ENCODE measurements at places on chromosomes 1 and 21.

DNA sequence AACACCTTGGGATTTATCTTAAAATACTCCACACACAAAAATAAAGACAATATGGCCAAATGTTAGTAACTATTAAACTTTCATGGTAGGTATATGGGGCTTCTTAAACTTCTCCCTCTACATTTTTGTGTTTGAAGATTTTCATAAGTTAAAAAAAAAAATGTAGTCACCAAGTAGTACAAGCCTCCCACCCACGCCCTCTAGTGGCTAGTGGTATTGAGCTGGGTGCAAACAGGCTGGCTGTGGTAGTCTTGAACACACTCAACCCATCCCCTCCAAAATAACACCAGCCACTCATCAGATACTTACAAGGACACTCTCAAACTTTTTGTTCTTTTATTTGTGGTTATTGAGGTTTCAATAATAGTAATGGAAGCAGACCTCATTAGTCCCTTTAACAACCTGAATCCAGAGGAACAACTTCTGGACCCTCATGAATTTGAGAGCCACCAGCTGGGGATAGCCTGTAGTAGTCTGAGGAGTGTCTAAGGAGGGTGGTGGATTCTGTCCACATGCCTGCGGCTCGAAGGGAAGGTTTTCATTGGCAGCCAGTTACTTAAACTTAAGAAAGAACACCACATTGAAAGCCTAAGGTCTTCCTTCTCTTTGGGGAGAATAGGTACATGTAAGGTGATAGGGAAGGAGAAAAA, 15.6 kb downstream of the RD3 start:
- peak; percentile 67 for DNase-seq

DNA sequence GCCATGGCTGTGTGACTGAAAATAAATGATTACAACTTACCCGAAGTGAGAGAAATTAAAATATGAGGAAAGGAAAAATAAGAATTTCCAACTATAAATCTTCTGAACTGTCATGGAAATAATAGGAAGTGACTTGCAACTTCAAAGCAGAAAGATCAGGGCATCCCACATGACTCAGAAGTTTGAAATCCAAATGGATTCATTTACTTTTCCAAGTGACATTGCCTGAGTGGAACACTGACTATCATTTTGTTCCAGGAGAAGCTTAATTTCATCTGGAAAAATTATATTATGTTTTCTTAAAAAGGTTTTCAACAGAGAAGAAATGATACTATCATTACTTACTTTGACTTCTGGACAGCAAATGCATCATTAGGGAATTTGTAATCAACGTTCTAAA, 110.8 kb downstream of the GREM2 start:
- DNase-seq: no peak

- no peak for DNase-seq
Observed at GRCh38 chr1:172650474-172651193, 8.3 kb upstream of the FASLG start.

DNA sequence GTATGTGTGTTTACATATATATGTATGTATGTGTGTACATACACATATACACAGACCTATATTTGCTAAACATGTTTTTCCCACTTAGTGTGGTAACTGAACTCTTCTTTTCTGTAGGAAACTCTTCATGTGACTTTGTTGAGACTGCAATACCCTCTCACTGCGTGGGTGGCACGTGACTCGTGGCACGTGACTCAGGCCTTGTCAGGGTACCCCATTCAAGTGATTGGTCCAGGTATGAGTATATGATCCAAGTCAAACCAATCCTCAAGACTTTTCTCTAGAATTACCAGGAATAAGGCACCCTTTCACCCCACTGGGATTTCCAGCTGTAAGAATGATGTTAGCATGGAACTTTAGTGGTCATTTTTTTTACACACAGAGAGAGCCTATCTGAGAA, 149.2 kb upstream of the KCNK2 start:
- DNase-seq: no peak

- no peak for DNase-seq
Observed at GRCh38 chr1:189783456-189783855, 694.2 kb downstream of the BRINP3 start.

DNA sequence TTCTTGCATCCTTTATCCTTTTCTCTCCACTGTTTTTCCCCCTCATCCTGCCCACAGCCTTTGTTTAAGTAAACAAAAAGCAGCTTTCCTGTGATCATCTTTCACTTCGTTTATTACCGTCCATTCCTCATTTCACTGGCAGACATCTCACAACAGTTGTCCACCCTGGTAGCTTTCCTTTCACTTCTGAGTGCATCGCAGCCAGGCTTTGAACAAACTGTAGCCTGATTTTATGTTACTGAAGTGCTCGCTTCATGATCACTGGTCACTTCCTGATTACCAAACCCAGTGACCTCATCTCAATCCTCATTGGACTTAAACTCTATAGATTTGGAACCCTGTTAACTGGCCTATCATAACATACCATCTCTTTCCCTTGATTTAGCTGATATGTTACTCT, 67.7 kb downstream of the SDCCAG8 start:
- no peak for DNase-seq

- DNase-seq: peak; percentile 12
Observed at GRCh38 chr1:185929776-185930175, 195.6 kb downstream of the HMCN1 start.

GRCh38 chr1:232769733-232770132, 35.5 kb upstream of the MAP10 start:
- DNase-seq: no peak

GRCh38 chr1:117138106-117138505, 16.6 kb upstream of the TRIM45 start:
- DNase-seq: no peak

DNA sequence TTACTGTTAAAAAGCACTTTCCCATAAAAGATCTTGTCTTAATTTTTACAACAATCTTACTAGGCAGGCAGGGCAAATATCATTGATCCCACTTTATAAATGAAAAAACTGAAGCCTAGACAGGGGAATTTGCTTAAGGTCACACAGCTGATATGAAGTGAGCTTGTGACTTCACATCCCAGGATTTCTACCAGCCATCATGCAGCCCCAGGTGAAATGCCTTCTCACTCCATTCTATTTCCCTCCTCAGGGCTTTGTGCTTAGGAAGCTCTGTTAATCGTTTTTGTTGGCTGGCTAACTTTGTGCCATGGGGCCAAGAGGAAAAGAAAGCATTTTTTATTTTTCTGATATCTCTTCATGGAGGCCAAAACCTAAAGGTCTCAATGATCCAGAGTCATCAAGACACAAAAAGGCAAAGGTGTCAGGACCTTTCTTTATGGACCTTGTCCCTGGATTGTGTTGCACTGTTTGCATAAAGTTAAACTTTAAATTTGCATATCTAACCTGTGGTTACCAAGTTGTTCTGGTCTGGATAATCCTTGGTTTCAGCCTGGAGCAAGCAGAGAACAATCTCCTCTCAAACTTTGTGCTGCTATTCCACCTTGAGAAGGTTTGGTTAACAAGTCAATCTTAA, 44.8 kb upstream of the ZNF326 start:
- DNase-seq: no peak

DNA sequence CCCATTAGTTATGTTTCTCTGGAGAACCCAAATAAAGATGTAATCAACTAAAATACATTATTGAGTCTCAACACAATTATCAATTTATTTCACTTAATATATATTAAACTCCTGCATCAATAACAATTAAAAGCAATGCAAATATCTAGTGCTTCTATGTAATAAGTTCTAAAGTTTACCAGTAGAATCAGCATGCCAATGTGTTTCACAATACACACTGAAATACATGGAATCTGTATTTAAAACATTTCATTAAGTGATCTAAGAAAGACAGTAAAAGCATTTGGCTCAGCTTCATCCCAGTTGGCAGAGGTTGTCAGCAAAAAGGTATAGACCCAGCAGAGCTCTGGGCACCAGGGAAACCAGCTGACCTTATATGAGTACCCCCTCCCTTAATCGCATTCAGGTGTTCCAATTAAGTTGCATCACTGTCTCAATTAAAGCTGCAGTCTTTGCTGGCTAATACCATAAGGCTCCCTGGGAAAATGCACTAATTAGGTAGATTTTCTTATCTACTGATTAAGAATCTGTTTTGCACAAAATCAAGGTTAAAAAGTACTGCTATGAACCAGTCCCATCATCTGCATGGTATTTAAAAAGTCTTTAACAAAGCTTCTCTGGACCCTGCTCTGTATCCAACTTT, 63.1 kb downstream of the NIBAN1 start:
- DNase-seq: no peak

DNA sequence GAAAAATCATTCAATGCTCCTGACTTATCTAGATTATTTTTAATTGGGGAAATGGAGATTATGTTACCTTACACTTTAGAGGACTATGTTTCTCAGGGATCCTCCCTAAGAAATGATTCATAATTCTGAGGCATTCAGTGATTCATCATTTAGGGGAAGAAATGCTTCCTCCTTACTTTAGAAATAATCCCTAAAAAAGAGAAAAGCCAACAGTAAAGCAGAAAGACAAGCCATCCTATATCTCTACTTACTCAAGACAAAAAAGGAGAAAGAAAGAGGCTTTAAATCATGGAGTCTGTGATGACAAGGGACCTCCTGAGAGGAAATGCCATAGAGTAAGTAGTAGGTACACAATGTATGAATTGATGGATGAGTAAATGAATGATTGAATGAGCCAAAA, 137.0 kb downstream of the BRINP2 start:
- no peak for DNase-seq

- DNase-seq: no peak
Observed at GRCh38 chr1:22880174-22880601, 92.5 kb downstream of the LACTBL1 start.

DNA sequence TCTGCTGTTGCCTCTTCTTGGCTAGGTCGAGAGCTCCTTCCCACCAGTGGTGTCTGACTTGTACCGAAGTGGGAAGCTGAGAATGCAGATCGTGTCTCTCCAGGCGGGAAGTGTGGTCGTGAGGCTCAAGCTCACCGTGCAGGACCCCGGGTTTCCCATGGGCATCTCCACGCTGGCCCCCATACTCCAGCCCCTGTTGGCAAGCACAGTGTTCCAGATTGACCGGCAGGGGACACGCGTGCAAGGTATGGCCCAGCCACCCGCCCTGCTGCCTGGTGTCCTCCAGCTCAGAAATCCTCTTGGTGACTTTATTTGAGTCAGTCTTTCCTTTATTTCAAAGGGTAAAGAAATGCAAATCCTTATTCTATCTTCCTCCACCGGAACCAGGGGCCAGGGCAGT, 32.7 kb downstream of the UMODL1 start:
- no peak for DNase-seq

GRCh38 chr21:46371204-46372013, 47.5 kb downstream of the PCNT start:
- DNase-seq: no peak

GRCh38 chr1:97364086-97364485, 556.7 kb downstream of the DPYD start:
- no peak for DNase-seq

GRCh38 chr1:172132836-172133235, 287.6 kb upstream of the C1orf105 start:
- no peak for DNase-seq

DNA sequence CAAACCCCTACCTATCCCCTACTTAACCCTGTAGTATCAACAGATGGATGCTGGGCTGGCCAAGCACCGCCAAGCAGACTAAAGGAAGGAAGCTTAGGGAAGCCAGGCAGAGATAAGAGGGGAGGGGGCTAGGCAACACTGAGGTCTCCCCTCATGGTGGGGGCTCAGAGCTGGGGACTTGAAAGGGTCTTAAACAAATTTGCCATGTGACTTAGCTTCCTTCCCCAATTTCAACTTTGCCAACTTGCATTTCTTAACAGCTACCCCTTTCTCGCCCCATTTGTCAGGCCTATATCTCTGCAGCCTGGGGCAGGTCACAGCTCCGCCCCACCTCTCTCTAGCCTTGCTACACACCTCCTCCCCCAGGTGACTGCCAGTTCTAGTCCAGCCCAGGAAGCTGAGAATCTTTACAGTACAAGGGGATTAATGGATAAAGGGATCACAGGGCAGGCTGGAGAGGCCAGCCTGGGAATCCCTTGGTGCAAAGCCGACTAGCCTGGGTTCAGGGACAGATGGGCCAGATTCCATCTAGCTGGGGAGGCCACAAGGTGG, 3.4 kb downstream of the KIF21B start:
- no peak for DNase-seq

- DNase-seq: peak; percentile 4
Observed at GRCh38 chr1:97668945-97669344, 251.9 kb downstream of the DPYD start.

DNA sequence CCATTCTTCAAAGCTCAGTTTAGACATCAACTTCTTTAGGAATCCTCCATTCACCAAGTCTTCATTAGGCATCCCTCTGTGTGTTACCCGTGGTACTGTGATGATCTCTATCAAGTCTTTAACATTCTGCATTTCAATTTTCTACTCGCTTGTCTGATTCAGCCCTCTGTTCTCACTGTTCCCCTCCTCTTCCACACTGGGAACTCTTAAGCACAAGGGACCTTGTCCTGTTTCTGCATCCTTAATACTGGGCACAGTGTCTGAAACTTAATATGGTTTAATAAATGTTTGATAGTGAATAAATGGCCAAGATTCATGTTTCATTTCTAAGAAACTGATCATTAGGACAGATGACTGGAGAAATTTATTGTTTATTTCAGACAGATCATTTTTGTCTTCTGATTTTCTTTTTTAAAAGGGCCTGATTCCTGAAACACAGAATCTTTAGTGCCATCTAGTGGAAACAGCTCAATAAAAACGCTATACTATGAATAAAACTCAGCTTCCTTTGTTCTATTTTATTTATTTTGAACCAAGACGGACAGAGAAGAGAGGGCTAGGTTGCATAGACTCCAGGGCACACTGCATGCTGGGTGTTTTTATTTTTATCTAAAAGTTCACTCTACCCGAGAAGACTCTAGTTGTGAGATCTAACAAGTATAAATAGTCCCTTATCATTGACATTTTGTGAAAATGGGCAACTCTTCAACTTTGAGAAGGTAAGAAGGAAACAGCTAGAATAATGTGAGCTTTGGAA, 7.0 kb upstream of the TRIM45 start:
- DNase-seq: peak; percentile 22

DNA sequence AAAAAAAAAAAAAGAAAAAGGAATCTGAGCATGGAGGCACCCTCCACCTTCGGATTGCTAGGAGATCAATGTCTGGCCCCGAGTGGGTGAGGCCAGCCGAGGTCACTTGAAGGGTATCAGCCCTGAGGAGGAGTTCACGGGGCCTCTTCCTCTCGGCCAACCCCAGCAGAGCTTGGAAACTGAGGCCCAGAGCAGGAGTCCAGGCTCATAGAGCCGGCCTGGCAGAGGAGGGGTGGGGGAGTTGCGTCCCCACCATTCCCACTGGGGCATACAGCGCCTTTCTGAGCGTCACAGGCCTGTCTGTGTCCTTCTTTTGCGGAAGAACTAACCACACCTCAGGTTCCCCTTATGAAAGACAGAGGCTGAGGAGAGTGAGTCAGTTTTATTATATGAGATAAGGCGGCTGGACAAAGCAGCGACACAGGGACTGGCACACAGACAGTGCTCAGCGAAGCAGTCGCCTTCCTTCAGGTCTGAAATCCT, 17.1 kb upstream of the EPHA2 start:
- no peak for DNase-seq

GRCh38 chr1:192527950-192528349, 47.6 kb upstream of the RGS1 start:
- no peak for DNase-seq

All from A549 (cell line).